ENCODE measurements at places on chromosomes 5 and 9.

DNA sequence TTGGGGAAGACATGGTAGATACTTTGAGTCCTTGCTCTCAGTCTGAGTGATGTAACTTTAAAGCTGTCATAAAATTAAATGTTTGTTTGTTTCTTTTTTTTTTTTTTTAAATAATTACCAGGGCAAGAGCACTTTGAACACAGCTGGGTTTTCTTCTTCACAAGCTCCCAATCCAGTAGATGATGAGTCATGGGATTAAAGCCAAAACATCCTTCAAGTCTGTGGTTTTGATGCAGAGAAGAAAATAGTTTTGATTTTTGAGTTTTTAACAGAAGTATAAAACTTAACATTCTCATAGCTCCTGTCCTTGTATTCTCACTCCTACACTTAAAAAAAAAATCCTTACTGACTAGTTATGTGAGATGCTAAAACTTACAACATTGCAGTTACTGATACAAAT, 34.8 kb upstream of the IL31RA start:
- no peak for DNase-seq

- DNase-seq, result no peak
Observed at GRCh38 chr5:132463811-132464155, 26.8 kb downstream of the IRF1 start.

- DNase-seq, result no peak
Observed at GRCh38 chr5:110250755-110251154, 475.7 kb downstream of the TMEM232 start.

DNA sequence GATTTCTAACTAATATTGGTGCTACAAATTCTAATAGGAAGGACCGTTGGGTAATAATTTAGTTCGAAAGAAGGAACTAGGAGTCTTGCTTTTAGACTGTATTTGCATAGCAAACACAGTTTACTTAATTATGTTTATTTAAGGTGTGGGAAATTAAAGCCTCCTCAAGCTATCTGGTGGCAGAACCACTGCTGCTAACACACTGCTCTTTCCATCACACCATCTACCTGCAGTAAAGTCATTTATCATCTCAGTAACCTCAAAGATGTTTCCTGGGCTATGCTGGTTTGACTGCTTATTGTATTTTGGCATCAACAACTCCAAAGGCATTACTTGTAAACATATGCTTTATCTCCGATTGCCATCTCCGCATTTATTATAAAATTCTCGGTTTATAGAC, 114.3 kb downstream of the DEPDC1B start:
- no peak for DNase-seq

DNA sequence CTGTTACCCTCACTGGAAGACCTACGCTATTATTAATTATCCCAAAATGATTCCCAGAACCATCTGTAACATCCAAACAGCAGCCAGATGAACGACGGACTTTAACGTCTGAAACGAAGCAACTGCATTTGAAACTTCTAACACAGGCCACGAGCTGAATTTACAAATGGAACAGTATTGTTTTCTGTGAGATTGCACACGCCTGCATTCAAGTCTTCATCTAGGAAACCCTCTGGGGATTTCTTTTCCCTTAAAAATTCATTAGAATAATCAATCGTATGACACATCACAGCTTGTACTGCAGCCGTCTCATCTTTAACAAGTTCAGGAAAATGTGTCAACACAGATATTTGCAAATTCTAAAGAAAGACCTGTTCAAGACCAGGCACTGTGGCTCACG, 80.2 kb downstream of the MYO10 start:
- DNase-seq, result no peak

- DNase-seq, result no peak
Observed at GRCh38 chr9:94916956-94917355, 190.5 kb downstream of the AOPEP start.

- no peak for DNase-seq
Observed at GRCh38 chr5:150291388-150292385, 2.1 kb upstream of the CAMK2A start.

- DNase-seq, result peak; percentile 81
Observed at GRCh38 chr5:129094924-129095899, 663 bp downstream of the ISOC1 start.

DNA sequence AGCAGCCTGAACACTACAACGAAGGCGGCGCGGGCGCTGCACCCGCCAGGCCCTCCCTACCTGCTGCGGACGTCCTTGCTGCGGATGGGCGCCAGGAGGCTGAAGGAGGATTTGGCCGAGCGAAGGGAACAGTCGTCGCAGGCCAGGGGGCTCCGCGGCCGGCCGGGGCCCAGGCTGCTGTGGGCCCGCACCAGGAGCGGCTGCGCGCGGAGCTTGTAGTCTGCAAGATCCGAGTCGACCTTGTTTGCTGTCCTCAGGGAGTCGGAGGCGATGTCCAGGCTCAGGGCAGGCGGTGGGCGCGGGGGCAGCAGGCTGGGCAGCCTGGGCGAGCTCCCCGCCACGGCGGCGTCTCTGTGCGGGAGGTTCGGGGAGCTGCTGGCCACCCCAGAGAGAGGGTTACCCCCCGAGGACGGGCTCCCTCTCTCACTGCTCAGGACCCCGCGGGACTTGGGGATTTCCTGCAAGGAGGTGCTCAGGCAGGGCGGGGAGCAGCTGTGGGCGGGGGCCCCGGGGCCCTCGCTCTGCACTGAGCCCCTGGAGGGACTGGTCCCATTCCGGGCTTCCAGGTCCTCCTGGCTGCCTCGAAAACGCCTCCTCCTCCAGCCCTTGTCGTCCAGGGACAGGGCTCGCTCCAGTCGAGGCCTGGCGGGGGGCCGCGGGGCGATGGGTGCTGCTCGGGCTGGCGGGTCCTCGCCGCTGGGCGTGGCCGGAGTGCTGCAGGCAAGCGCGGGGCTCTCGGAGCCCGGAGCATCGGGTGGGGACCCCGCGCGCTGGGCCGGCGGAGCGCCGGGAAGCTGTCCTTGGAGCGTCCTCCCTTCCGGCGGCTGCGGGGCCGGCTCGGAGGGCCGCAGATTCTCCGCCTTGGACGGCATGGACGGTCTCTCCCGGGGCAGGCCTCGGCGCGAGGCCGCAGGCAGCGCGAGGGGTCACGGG, 831 bp downstream of the INPP5E start:
- DNase-seq, result peak; percentile 72

GRCh38 chr5:142977363-142978051, 207.3 kb downstream of the ARHGAP26 start:
- no peak for DNase-seq

DNA sequence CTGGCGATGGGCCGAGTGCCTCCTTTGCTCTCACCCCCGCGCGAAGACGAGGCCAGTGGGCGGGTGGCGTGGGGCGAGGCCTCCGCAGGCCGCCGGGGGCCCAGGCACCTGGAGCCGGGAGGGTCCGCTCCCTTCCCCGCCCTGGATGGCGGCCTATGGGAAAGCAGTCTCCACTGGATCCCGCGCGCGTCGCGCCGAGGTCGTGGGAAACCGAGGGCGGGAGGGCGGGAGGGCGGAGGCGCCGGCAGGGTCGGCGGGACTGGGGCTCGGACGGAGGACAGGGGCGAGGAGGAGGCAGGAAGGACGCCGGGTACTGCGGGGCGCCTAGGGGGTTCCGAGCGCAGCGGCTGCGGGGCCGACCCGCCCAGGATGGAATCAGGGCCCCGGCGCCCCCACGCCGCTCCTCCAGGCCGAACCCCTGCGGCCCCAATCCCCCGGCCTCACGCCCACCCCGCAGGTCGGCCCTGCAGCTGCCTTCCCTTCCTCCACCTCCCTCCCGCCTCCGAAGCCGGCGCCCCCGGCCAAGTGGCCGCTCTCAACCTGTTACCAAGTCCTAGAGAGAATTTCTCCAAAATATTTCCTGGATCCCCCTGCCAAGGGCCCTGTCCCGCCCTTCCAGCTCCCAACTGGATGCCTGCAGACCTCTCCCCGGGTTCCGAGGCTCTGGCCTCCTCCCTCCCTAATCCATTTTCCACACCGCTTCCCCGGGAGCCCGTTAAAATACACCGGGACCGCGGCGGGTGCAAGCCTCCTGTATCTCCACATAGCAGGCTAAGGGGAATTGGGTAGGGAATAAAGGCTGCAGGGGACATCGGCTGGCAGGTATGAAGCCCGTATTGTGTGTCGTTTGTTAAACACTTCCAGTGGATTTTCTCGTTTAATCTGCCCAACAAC, 146.3 kb downstream of the ERCC6L2 start:
- DNase-seq, result no peak

DNA sequence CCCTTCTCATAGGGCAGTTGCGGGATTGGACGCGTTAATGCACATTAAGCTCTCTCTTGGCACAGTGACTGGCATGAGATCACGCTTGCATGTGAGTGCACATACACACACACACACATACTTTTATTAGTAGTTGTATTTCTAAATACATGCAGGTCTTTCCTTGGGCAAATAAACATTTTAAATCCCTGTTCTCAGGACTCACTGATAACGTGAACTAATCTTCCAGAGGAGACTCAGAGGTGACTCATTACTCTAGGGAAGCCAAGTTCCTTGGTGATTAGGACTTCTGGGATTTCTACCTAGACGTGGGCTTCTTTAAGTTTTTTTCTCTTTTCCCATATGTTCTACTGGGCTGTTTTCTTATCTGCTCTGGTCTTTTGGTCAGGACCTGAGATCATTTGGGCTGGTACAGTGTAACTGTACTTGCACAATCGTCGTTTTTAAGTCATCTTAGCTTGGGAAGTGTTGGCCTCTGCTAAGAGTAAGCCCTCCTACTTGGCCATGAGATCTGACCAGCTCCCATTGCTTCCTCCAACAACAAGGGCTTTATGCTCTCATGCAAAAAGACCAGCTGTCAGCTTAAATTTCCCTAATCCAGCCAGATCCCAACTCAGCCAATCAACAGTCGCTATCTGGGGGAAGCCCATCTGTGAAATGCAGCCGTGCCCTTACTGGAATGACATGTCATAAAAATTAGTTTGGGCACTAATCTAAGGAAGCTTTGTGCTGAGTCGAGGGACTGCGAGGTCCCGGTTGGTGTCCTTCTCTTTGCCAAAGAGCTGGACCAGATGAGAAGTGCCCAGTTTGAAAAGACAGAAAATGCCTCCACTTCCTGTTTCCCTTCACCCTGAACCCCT, 176.4 kb upstream of the ANKRD55 start:
- DNase-seq, result no peak

Data from heart left ventricle (tissue), 16 donors.